ENCODE measurements at places on chromosomes 3 and 15. TPM values are rescaled to one million over a fixed set of nuclear protein-coding genes. Genes with fewer than 3 reads are reported as not detected.

Gene CNBP
- 619 TPM for polyA plus RNA-seq

Gene CTXN2
- 0.06 TPM for polyA plus RNA-seq

Gene UBL7
- 130 TPM for polyA plus RNA-seq

Gene VWA5B2
- polyA plus RNA-seq = 0.40 TPM

Gene GRM2
- polyA plus RNA-seq = 0.39 TPM

Gene CPLX3
- polyA plus RNA-seq = not detected

Gene MKRN3
- not detected for polyA plus RNA-seq

Gene TMEM207
- polyA plus RNA-seq = not detected
